ENCODE measurements at places on chromosomes 3 and 15. TPM values are rescaled to one million over a fixed set of nuclear protein-coding genes. Genes with fewer than 3 reads are reported as not detected.

The STARD9 gene
- total RNA-seq = 27.7 TPM

The CPNE4 gene
- not detected for total RNA-seq

The ITIH4 gene
- 4.2 TPM for total RNA-seq

The LYZL4 gene
- not detected for total RNA-seq

The EIF5A2 gene
- 1.0 TPM for total RNA-seq

The MKRN3 gene
- 1.6 TPM for total RNA-seq

The ELP6 gene
- 20.9 TPM for total RNA-seq

The ZPLD1 gene
- not detected for total RNA-seq

Measured in skeletal muscle tissue (tissue), 5 donors.